ENCODE measurements at places on chromosomes 6 and 20. TPM values are rescaled to one million over a fixed set of nuclear protein-coding genes. Genes with fewer than 3 reads are reported as not detected.

The PANK2 gene
- total RNA-seq: 56.1 TPM

The MYLK4 gene
- total RNA-seq: 0.26 TPM

The SPDEF gene
- not detected for total RNA-seq

The LGSN gene
- total RNA-seq: not detected

The RCAN2 gene
- 0.07 TPM for total RNA-seq

The FIG4 gene
- 10.7 TPM for total RNA-seq

The KCTD20 gene
- total RNA-seq: 50.4 TPM

The DDO gene
- total RNA-seq: not detected

The VSTM2L gene
- not detected for total RNA-seq

The MYCT1 gene
- not detected for total RNA-seq

The TRIM15 gene
- total RNA-seq: not detected

The SLC52A3 gene
- not detected for total RNA-seq

The IBTK gene
- total RNA-seq: 28.0 TPM

The SFT2D1 gene
- 50.0 TPM for total RNA-seq

The PAQR8 gene
- 21.0 TPM for total RNA-seq

The AMD1 gene
- total RNA-seq: 63.4 TPM

The NDUFAF5 gene
- total RNA-seq: 23.5 TPM

The F13A1 gene
- total RNA-seq: not detected
